NCI-H1417 treated with DMSO at 0.1 percent for 48 hours (cell line): ENCODE measurements at places on chromosomes 6 and 20.

- DNase-seq = no peak
Measured at GRCh38 chr6:42443312-42444060, 8.2 kb downstream of the TRERF1 start.

- DNase-seq = no peak
Measured at GRCh38 chr6:36774331-36774730, 64.9 kb downstream of the CPNE5 start.

- DNase-seq = no peak
Measured at GRCh38 chr6:30399390-30400058, 54.6 kb downstream of the RPP21 start.

DNA sequence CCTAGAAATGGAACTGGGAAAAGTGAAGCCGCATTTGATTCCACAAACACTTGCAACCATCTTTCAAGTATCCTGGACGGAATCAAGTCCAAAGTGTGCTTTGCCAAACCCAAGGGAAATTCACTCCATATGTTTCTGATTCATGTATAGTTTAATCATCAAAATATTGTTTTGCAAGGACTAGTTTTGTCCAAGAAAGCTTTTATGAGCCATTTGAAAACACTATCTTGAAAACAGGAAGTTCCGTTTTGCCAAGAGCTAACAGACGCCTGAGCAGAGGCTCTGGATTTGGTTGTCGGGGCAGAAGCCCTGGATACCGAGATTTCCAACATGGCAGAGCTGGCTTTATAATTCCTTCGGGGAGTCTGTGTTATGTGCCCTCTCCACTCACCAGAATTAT is 251.1 kb downstream of the PHACTR1 start:
- DNase-seq = no peak

DNA sequence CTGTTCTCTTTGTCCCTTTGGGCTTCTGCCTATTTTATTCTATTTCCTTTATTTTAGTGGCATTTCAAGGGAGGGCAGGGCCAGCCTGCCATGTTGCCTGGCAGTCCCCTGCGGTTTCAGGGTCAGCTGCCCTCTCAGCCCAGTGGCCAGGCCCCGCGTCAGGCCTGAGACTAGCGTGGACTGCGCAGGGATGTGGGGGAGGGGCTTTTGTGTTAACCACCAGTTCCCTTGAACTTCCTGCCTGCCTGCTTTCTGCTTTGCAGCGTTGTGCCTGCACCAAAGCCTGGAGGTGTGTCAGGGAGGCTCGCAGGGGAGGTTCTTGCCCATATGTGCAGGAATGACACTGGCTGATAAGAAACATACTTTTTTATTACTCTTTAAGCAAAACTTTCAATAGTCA is 157.6 kb downstream of the SLC35B3 start:
- DNase-seq = no peak

DNA sequence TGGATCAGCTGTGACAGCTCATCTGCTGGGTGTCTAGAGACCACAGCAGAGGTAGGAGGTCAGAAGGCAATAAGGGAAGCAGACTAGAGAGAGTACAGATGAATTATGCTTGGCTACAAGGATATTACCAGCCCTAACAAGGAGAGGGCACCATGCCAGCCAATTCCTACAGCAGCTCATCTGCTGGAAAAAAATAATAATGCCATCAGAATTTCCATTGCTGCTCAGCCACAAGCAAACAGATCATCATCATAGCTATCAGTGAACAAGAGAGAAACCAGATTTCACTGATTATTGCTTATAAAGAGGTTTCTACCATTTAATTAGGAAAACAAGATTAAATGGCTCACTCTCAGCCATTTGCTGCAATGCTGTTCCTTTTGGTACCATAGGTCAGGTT is 66.5 kb downstream of the PSMG4 start:
- no peak for DNase-seq

DNA sequence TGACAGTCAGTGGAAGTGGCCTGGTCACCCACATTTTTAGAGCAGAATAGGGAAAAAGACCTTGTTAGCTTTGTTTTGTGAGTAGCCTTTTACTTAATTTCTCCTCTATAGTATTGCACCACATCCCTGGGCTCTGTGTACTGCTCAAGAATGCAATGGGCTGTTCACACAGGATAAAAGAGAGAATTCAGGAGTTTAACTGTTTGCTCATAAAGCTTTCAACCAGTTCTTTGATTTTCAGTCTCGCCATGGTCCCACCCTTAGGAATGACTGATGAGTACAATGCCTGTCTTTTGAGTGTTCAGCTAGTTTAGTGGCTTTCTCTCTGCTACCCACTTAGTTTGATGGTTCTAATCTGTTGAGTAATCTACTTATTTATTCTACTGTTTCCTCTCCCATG is 129.7 kb downstream of the PLG start:
- DNase-seq = no peak

DNA sequence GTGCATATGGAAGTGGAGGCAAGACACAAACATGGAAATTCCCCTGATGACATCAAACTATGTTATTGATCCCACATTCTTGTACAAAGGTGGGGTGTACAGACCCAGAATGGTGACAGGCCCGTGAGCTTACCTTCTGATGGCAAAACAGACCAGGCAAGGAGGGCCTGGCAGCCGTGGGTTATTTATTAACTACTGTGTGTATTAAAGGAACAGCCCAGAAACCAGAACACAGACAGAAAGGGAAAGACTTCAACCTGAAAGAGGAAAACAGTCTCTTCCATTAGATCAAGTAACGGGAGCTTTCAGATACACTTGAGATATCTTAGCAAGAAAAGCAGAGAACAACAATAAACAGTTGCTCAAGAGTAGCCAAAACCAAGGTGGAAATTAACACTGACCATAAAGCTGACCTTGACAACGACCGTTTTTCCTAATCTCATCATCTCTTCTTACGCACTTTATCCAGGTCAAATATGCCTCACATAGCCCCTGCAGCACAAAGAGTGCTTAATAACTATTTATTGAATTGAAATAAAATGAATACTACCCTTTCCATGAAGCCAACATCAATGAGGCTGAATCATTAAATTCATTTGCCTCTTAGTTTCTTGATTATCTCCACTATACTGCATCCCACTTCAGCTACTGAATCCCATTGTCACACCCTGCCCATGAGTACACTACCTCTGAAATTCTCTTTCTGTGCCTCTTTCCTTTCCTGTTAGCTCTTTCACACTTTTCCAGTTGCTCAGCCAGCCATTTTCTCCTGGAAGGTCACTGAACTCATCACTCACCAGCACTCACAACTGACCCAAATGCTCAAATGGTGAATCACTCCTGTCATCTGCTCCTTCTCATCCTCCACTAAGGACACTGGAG is 67.4 kb downstream of the MOXD1 start:
- DNase-seq = no peak

GRCh38 chr20:25083773-25084625 is 2.1 kb upstream of the VSX1 start:
- DNase-seq = no peak
